ENCODE measurements at places on chromosomes 2 and 18.

DNA sequence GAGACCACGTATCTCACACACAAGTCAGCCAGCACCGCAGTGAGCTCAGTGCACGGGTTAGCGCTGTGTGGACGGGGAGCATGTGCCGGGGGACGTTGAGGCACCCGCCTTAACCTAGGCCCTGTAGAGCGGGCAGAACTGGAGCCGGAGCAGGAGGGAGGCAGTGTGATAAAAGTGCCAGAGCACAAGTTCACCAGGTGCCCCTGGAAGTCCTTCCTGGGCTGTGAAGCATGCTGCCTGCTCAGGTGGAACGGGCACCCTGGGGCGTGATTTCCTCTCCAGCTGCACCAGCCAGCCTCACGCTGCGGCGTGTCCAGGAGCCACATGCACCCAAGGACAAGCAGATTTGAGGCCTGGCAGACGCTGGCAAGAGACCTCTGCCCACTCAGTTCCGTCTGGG lies 50.3 kb downstream of the ITGB1BP1 start:
- no peak for DNase-seq

DNA sequence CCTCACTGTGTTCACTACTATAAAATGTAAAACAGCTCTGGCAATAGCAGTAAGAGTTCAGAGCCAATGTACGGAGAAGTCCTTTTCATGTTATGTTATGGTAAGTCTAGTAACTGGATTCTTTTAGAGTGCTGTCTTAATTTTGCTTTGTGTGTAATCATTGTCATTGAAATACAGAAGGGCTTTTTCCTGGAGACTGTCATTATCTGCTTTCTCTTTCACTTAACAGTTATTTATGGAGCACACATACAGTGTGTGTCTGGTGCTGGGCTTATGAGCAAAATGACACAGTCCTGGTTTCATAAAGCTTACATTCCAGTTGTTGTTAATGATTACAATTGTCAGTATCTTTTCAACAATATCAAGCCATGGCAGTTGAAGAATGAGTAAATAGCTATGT lies 95.5 kb downstream of the CCDC102B start:
- no peak for DNase-seq

DNA sequence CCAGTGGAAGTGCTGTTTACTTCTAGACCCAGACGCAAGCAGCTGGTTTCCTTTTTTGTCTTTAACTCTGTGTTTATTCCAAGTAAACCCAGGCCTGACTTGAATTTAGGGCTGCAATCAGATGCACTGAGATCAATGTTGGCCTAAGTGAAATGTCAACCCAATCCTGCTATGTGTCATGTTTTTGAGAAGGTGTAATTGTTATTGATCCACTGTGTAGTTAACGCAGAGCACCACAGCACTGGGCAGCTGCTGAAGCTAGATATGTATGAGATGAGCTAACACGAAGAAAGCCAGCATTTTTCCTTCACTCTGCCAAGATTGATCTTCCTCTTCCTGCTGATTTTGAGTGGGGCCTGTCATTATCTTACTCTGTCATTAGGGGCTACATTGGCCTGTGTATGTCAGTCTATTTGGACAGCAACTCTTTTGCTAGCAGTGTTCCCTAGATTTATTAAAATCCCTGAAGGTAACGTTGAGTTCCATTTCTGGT lies 18.9 kb upstream of the DLX1 start:
- no peak for DNase-seq

GRCh38 chr2:19955544-19956422 lies 34.1 kb downstream of the WDR35 start:
- peak; percentile 17 for DNase-seq

DNA sequence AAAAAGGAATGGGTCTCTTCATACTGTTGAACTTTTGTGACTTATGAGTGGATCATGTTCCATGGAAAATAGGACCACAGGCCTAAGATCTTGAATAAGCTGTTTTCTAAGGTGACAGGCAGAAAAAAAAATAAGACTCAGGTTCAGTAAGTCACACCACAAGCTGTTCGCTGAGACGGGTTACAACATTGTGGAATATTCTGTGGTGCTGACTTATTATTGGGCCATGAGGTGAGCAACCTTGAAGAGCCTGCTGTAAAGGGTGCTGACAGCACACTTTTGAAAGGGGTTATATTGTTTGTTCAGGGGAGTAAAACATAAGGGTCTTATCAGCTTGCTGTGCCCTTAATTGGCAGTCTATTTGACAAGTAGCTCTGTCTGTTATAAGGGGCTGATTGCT lies 439.8 kb upstream of the SLC14A2 start:
- DNase-seq = no peak

GRCh38 chr2:59339121-59339836 lies 1098.2 kb upstream of the FANCL start:
- DNase-seq = no peak

- no peak for DNase-seq
Observed at GRCh38 chr2:30577151-30577550, 130.1 kb downstream of the LCLAT1 start.

DNA sequence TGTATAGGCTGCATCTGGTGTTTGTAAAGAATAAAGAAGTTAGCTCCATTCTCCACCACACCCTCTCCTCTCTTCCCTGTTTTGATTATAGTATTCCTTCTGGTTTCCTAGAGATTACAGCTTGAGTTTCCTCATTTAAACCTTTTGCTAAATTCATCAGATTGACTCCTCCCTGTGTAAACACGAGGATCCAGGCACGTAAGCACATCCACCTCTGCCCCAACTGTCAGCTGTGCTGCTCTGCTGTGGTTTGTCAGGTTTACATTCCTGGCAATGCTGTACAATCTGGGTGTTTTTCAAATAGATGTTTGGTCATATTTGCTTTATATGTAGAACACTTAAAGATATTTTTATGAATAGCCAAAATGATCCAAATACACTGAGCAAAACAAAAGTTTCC lies 302.8 kb downstream of the PTGR3 start:
- no peak for DNase-seq

DNA sequence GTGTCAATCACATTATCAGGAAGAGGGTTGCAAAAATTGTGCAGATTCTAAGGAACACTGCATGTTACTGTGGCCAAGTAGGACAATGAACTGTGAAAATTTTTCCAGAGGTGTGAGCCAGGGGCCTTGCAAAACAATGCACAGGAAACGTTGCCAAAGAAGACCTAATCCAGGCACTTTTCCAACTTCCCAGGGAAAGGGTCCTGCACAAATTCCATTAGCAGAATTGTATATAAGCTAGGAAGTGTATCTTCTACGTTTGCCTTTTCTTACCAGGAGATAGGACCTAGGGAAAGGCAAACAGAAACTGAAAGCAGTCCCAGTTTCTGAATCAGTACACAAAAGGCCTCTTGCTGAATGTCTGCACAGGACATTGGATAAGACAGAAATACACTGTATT lies 1888.3 kb upstream of the CELF4 start:
- DNase-seq = peak; percentile 4

- DNase-seq = no peak
Observed at GRCh38 chr2:105812180-105813044, 67.7 kb downstream of the NCK2 start.

DNA sequence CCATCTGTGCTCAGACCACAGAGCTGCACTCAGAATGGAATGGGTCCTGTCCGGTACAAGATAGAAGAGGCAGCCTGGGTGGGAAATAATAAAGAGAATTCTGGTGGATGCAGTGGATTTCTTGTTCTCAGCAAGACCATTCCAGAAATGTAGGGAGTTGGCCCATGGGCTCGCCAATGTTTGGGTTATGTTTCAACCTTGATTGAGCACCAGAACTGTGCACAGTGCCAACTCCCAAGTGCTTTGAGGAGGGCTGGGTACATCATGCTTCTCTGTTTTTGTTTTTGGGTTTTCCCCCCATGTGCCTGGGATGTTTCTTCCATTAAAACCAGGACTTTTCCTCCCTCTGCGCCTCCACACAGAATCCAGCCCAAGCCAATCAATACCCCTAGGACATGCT lies 304.1 kb downstream of the TNS1 start:
- no peak for DNase-seq

GRCh38 chr2:51219468-51219867 lies 187.5 kb upstream of the NRXN1 start:
- no peak for DNase-seq

DNA sequence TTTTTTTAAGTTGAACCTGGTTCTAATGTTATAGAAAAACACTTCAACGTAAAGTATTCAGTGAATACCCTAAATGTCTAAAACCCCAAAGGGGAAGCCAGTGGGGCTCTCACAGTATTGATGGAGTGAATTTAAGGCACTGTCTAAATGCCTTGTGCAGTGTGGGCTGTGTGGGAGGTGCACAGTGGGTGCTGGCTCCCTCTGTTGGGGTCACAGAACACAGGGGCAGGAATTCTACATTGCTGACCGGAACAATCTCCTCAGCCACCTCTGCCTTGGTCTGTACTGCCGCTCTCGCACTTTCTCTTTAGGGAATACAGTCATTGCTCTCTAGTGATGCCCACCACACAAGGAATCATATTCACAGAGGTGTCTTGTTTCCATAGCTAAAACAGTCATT lies 45.4 kb downstream of the SPRED2 start:
- no peak for DNase-seq

DNA sequence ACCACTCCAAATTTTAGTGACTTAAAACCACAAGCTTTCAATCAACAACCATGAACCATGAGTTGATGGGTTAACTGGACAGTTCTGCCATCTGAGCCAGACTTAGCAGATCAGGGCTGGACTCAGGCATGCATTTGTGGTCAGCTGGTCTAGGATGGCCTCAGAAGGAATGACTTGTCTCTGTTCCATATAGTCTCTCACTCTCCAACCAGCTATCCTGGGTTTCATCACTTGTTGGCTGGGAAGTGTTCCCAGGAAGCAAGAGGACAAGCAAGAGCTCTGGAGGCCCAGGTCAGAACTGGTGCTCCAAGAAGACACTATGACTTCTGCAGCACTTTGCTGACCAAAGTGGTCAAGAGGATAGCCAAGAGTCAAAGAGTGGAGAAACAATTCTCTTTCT lies 17.5 kb upstream of the MAP3K20 start:
- DNase-seq = no peak

DNA sequence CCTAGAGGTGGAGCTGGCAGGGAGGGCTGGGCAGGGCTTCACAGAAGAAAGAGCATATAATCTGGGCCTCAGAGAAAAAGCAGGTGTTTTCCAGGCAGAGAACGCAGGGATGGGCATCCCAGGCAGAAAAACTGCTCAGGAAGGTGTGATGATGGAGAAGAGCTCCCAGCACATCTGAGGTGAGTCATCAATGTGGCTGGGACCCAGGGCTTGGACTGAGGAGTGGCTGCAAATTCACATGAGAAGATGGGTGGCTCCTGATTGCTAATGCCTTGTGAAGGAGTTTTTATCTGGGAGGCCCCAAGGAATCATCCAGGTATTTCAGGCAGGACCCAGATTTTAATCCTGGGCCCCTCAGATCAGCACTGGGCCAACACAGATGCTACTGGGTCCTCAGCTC lies 10.2 kb downstream of the IL1F10 start:
- DNase-seq = no peak

GRCh38 chr2:222944552-222944951 lies 83.7 kb downstream of the ACSL3 start:
- no peak for DNase-seq
